ENCODE measurements at places on chromosomes 16 and 17.

GRCh38 chr17:9256751-9257629 is 235.7 kb downstream of the NTN1 start:
- no peak for DNase-seq

GRCh38 chr16:81585785-81586184 is 141.2 kb downstream of the CMIP start:
- DNase-seq = no peak

- DNase-seq = peak; percentile 71
These were observed 2.5 kb downstream of the P2RX1 start for GRCh38 chr17:3913531-3914311.

GRCh38 chr17:13596241-13596923 is 5.3 kb downstream of the HS3ST3A1 start:
- no peak for DNase-seq

- DNase-seq = no peak
These were observed 635 bp downstream of the SCPEP1 start for GRCh38 chr17:56978441-56979090.

- no peak for DNase-seq
These were observed 43.9 kb upstream of the AQP8 start for GRCh38 chr16:25172831-25173230.

Measured in stimulated activated CD8-positive, alpha-beta memory T cell treated with anti-CD3 and anti-CD28 coated beads, Interleukin-15, amount 100 ng/mL, for 48 hours (primary cell).